Activated CD4-positive, alpha-beta T cell treated with anti-CD3 and anti-CD28 coated beads, Interleukin-2, amount 50 U/mL, for 1 hour (primary cell): ENCODE measurements at places on chromosomes 7 and 10.

DNA sequence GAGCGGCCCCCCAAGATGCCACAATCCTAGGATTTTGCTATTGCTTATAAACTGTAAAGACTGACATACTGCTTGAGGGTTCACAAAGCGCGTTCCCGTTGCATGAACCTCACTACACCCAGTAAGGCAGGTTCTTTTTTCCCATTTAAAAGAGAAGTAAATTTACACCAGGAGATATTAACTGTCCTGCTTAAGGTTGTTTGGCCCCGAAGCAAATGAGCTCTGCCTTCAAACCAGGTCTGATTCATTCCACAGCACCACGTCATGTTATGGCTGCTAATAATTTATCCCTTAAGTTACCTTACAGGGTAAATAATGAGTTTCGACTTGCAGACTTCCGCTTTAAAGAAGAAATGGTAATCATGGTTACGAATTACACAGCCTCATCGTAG lies 559 bp upstream of the FKBP14 start:
- DNase-seq: peak; percentile 13

- DNase-seq: no peak
Observed at GRCh38 chr10:102220612-102221011, 5.5 kb upstream of the ELOVL3 start.

GRCh38 chr10:6579904-6580278 lies at the start of gene PRKCQ:
Gene PRKCQ (minus strand): TSS chr10:6580276. CDS start chr10:6515135, 65,141 bp downstream.
- no peak for DNase-seq

GRCh38 chr7:22140578-22140977 lies 194.9 kb upstream of the CDCA7L start:
- no peak for DNase-seq

GRCh38 chr7:84997626-84998025 lies 189.2 kb downstream of the SEMA3D start:
- DNase-seq: no peak

DNA sequence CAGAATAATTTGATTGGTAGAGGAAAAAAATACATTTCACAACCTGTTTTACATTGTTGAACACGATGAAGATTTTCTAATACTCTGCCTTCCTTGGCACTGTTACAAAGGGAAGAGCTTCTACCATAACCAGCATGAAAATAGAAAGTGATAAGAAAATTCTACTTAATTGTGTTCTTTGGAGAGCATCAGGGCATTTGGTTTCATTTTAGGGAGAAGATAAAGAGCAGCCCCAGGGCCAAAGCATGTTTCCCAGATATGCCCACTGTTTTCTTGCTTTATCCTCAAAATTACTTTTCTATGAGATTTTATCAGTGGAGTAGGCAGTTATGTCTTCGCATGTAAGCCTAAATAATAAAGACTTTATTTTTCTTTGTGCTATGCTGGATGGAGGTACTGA lies 9.5 kb downstream of the CHRM2 start:
- DNase-seq: no peak
